ENCODE measurements at places on chromosomes 11 and 22. TPM values are rescaled to one million over a fixed set of nuclear protein-coding genes. Genes with fewer than 3 reads are reported as not detected.

MPEG1 gene
- polyA plus RNA-seq = 9.0 TPM

RIMBP3C gene
- polyA plus RNA-seq = 0.37 TPM

CDC42BPG gene
- polyA plus RNA-seq = 5.5 TPM

DBX1 gene
- polyA plus RNA-seq = not detected

GPHA2 gene
- 3.1 TPM for polyA plus RNA-seq

- no peak for DNase-seq
Measured at GRCh38 chr22:41780746-41781505, 19.6 kb upstream of the CCDC134 start.

- no peak for DNase-seq
Measured at GRCh38 chr11:100910808-100911207, 218.8 kb downstream of the PGR start.

- no peak for DNase-seq
Measured at GRCh38 chr22:49008682-49009235, 818.9 kb downstream of the BRD1 start.

- no peak for DNase-seq
Measured at GRCh38 chr22:24185501-24186351, 4.4 kb downstream of the SUSD2 start.

GRCh38 chr11:105937331-105937730, 84.7 kb downstream of the MSANTD4 start:
- DNase-seq = no peak

- DNase-seq = no peak
Measured at GRCh38 chr22:23533328-23533762, 46.7 kb downstream of the IGLL1 start.

DNA sequence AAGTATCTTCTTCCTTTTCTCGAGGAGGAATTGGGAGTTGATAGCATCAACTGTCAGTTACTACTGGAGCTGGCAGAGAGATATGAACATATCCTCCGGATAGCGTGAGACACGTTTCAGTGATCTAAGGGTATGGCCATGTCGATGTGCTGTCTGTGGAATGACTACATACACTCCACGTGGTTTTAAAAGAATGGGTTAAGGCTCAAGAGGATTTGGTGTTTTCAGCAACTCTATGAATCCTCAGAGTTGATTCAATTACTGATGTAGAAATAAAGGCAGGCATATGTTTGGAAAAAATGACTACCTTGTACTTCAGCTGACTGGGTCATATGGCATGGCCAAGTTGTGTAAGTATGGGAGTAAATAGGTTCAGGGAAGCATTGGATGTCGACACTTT, 22.9 kb downstream of the MMP13 start:
- DNase-seq = no peak

- DNase-seq = no peak
Measured at GRCh38 chr22:43304831-43305590, 38.2 kb downstream of the SCUBE1 start.

GRCh38 chr11:17722000-17722643, 2.8 kb downstream of the MYOD1 start:
- no peak for DNase-seq

DNA sequence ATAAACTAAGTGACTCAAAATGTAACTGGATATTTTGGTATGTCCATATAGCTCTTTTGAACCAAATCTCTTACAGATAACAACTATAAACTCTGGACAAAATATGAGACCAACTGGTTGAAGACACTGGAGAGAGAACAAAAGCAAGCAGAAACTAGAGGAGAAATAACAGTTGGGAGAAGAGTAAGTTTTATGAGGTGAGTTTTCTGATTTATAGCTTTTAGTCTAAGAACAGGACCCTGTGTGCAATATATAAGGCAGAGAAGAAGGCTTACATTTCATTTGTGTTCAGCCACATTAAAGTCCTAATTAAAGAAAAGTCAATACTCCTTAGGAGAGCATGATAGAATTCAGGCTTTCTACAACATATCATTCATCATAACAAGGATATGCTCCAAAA, 71.0 kb upstream of the AMOTL1 start:
- DNase-seq = no peak

DNA sequence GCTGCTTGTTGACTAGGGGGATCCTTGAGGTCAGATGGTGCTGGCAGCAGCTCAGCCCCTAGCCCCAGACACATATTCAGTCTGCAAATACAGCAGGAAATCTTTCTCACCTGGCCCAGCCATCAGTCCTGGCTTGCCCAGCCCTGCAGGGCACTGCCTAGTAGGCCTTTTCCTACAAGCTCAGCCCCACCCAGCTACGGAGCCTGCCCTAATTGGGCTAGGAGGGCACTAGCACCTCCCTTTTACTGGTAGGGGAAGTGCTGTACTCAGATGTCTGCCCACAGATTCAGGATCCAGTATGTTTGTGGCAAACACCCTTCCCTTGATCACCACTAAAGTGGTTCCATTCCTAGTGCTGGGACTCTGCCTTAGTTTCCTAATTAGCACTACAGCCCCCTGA, 257.1 kb upstream of the CADM1 start:
- DNase-seq = no peak

- DNase-seq = no peak
Measured at GRCh38 chr11:44125598-44125997, 30.1 kb downstream of the EXT2 start.

GRCh38 chr22:17570851-17571631, 7.7 kb downstream of the SLC25A18 start:
- no peak for DNase-seq

DNA sequence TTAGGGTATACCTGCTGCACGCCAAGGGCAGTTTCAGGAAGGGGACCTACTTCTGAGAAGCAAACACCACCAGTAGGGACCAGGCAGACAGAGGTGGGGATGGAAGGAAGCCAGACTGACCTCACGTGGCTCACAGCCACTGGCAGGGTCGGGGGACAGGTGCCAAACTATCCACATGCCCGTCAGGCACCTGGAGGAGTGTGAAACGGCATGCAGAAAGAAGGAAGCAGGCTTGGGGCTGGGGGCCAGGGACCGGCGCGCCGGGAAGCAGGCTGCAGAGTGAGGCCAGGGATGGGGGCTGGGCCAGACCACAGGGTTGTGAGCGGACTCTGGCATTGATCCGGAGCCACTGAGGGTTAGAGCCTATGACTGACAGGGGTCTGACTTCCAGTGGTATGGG, 47.5 kb downstream of the CDKN1C start:
- DNase-seq = no peak

- no peak for DNase-seq
Measured at GRCh38 chr11:44208976-44209603, 100.8 kb downstream of the ALX4 start.

GRCh38 chr11:71988050-71988449, 10.7 kb upstream of the IL18BP start:
- no peak for DNase-seq

- DNase-seq = no peak
Measured at GRCh38 chr11:130997278-130997677, 81.0 kb upstream of the SNX19 start.
